ENCODE measurements at places on chromosomes 5 and 9.

GRCh38 chr5:63262185-63262981 lies 683.8 kb downstream of the LRRC70 start:
- DNase-seq, result no peak

GRCh38 chr5:111229871-111230810 lies 6.0 kb downstream of the CAMK4 start:
- no peak for DNase-seq

DNA sequence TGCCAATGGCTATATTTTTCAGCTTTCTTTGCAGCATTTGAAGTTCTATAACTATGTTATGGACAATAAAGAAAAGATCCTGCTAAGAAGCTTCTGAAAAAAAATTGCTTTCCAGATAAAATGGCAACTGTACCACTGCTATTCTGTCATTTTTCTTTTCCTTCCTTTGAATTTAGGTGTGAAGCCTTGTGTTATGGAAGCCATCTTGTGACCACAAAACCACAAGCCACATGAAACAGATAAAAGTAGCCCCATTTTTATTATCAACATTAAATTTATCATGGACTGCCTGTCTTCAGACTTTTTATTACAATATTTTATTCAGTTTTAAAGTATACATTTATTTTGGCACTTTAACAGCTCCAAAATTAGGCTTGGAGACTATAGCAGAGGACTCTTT lies 289.9 kb upstream of the ACTBL2 start:
- DNase-seq, result no peak

GRCh38 chr9:129178568-129179382 lies 714 bp upstream of the IER5L start:
- DNase-seq, result no peak

- no peak for DNase-seq
Observed at GRCh38 chr9:112288029-112288428, 45.4 kb downstream of the PTBP3 start.

DNA sequence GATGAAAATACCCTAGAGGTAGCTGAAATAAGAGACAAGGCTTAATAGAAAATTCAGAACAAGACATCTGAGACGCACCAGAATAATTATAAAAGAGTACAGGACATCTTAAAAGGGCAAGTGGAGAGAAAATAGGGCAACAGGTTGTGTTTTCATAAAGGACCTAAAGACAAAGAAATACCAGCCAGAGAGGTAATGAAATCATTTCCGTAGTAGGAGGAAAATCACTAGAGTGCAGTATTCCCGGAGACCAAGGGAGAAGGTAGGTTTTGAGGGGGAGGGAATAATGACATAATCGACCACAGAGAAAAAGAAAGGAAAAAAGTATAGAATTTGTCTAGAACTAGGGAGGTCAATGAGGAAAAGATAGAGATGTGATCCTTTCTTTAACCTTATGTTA lies 26.2 kb upstream of the CTNNAL1 start:
- no peak for DNase-seq

DNA sequence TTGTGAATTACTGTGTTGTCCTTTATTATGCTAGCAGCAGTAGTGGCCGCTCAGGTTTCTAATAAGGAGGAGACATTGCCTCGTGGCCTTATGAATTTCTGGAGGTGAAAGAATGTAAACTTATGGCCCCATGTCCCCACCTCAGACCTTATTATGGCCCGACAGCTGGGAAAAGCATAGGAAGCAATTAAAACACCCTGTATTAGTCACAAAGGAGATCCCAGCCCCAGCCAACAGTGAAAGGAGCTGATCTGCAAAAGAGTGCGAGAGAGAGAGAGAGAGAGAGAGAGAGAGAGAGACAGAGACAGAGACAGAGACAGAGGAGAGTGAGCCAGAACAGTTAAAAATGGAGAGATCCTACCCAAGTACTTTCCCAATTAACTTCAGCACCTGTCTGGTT lies 269.3 kb downstream of the DMRT2 start:
- no peak for DNase-seq

GRCh38 chr9:82600536-82601292 lies 462.2 kb downstream of the RASEF start:
- DNase-seq, result no peak

DNA sequence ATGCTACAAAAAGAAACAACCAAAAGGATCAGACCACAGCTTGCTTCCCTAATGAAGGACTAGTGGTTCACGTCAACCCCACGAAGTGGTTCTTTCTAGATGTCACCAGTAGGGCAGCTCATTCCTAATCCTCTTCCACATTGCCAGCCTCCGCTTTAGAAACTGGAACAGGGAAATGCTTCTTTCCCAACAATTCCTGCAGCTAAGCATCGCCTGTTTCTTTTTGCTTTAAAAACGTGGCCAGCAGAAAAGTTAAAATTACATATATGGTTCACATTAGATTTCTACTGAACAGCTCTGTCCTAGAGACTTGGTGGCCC lies 100.2 kb downstream of the MTX3 start:
- no peak for DNase-seq

DNA sequence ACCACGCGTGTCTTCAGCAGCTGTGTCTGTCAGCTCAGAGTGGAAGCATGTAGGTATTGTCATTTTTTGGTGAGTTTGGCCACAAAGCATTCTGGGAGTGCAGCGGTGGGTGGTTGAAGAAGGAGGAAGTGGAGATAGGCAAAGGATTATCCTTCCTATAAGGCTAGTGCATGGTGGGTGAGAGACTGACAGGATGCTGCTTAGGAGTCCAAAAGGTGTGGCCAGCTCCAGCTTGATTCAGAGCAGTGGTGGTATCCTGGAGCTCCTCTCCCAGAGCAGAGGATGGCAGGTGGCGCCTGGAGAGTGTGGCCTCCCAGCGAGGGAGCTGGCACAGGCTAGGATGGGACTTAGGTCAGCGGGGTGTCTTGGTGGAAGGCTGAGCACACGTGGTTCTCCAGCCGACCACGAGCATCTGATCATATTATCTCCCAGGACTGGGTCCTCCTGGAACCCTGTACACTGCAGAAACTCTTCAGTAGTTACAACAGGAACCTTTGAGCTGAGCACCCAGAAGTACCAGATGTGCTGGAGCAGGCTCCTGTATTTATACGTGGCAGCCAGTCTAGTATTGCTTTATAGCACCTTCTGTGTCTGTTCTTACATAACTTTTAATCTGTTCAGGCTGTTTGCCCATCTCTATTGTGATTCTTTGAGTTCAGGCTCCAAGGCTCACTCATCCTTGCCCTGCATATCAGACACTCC lies 29.6 kb downstream of the MAML1 start:
- DNase-seq, result no peak

DNA sequence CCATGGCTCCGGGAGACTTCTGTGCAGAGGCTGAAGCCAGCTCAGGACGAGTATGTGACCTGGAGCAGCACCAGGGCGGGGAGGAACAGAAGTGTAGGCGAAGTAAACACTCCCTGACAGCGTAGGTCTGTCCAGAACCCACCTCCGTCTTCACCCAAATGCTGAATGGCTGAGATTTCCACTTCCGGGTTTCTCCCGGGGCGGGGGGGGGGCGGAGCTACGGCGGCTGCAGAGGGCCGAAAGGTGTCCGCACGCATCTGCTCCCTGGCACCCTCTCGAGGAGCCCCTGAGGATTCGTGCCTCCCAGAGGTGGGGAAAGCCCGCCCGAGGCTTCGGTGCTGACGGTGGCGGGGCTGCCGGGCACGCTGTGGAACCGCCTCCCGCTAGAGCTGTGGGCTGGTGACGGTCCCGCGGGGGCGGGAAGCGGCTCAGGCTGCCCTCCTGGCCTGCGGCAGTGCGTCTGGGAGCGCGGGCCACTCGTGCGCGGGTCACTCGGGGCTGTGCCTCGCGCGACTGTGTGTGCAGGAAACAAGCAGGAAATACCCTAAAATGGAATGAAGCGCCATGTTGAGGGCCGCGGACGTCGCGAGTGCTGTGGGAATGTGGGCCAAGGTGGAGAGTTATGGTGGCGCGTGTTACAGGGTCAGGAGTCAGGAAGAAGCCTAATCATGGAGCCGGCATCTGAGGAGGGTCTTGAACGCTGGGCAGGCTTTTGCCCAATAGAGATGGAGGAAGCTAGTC lies 1425.4 kb downstream of the FOXD4L5 start:
- DNase-seq, result no peak
